AG08396 (cell line): ENCODE measurements at places on chromosomes 7 and 10.

DNA sequence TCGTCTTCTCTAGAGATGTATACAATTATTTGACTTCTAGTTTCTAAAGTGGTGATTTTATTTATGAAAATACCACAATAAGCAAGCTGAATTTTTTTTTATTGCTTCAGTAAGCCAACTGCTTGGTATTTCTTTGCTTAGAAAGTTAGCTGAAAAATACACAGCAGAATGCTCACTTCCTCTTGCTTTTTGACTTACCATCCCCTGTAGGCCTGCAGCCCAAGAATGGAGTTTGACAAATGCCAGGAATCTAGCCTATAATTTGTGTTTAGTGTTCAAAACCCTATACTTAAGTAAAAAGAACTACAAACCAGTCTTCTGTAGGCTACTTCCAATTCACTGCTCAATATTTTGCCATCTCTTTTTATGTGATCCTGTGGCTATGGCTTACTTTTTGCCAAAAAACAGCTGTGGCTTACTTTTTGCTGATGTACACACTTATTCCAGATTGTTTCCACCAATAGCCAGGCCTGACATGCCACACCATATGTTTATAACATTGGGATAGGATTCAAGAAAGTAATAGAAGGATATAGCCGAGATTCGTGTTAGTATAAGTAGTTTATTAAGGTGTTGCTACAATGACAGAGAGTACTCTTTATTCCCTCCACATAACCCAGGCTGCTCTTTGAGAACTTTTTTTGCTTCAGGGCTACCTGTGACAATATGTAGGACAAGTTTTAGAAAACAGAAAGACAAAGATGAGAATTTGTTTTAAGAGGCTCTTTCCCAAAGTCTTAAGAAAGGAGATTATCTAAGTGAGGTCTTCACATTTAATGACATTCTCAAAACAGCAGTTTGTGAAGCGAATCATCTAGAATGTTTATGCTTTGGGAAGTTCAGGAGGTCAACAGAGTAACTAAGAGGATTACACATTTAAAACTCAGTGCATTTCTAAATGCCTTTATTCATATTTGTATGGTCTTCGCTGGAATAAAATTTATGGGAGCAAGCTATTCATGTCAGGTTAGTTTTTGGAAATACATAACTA lies 263.9 kb upstream of the FZD1 start:
- DNase-seq = no peak

DNA sequence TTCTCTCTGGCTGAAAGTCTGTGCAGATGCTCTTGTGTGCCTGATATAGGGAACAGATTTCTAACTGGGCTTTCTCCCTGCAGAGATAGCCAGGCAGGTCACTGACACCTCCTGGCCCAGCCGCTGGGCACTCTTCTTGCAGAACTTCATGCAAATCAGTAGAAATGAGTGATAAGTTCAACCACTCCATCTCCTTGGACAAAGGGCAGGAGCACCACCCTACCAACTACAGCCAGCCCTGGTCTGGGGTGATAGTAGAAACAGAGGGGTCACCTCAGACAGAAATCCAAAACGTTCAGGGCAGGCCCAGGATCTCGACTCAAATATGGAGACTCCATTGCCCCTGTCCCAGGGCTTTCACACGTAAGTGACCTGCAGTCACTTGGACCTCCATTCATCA lies 917.8 kb upstream of the ZNF722 start:
- DNase-seq = no peak

DNA sequence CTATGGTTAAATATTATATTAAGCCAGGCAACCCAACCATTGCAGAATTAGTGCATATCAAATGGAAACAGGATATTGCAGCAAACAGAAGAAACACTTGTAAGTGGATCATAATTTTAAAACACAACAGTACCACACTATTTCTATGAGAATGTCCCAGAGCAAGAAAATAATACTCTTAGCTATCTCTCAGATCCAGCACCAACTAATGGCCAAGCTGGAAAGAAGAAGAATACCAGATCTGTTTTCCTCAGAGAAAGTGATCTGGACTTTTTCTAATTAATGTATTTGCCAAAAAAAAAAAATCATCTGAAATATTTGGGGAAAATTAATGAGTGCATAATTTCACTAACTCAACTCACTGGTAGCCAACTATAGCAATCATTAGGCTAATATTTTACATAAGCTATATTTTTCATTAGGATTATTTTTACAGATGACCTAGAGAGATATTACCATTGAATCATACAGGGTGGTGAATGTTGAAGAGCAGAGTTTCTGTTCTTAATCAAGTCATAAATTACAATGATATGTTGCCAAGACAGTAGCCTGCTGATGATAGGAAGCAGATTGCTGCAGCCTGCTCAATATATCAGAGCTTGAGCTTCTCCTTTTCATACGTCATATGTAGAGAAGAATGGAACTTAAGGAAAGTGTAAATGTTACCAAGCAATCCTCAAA lies 995.4 kb upstream of the LRRN3 start:
- no peak for DNase-seq

DNA sequence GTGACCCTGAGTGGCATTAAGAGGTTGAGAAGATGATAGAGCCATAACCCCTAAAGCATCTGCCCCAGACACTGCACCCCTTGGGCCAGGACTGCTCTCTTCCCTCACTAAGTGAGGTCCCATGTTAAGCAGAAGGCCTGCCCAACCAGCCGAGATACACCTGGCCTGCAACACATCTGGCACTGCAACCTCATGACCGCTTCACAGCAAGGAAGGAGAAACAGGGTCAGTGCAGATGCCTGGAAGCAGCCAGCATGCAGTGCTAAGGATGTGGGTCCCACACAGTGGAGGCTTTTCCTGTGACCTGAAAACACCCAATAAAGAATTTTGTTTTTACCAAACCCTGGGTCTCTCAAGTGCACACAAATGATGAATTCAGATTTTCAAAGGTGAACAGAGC lies 7.4 kb downstream of the NOD1 start:
- no peak for DNase-seq

DNA sequence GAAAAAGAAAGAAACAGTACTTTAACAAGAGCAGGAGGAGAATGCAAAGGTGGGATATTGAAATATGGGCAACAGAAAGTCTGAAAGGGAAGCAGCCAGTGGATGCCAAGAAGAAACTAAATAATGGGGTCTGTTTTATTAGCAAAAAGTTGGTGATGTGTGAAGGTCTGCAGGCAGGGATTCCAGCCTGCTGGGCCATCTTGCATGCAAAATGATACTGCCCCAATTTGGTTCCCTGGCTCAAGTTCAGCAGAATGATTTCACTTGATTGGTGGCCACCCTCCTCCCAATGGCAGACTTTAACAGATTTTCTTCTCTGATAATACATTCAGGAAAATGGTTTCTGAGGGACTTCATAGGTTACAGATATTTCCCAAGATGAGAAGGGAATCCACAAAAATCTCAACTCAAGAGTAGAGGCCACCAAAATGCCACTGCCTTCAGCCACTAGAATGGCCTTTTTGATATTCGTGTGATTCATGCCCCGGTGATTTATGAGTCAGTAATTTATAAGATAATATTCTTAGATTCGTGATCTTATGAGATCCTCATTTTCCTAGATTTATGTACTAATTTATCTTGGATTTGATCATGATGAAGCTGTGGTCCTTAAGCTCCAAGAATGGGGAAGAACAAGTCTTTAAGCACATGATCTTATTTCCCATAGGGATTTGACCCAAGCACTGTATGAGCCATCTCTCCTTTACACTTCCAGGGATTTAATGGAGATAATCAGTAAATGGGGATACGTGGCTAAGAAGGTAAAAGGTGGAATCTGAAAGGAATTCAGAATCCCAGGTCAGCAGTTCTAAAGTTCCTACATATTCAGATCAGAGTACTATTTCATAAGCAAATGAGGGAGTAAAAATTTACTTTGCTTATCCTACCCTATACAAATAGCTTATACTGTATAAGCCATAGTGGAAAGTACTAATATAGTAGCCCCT lies 32.3 kb upstream of the ADD3 start:
- DNase-seq = no peak

DNA sequence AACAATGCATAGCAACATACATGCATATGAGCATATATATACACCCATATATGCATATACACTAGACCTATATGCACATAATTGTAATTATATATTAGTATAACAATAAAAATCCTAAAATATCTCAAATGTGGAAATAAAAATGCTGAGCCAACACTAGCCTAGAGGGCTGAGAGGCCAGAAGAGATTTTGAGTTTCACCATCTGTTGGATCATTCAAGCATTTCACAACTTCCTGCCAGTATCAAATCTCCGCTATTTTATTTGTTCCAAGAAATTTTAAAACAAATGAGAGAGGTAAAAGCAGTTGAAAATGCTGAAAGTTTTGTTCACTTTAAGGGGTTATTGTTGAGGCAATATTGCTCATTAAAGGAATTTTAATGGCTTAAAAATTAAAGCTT lies 187.0 kb downstream of the PCDH15 start:
- no peak for DNase-seq

GRCh38 chr7:29084832-29085231 lies 61.5 kb downstream of the CPVL start:
- no peak for DNase-seq

DNA sequence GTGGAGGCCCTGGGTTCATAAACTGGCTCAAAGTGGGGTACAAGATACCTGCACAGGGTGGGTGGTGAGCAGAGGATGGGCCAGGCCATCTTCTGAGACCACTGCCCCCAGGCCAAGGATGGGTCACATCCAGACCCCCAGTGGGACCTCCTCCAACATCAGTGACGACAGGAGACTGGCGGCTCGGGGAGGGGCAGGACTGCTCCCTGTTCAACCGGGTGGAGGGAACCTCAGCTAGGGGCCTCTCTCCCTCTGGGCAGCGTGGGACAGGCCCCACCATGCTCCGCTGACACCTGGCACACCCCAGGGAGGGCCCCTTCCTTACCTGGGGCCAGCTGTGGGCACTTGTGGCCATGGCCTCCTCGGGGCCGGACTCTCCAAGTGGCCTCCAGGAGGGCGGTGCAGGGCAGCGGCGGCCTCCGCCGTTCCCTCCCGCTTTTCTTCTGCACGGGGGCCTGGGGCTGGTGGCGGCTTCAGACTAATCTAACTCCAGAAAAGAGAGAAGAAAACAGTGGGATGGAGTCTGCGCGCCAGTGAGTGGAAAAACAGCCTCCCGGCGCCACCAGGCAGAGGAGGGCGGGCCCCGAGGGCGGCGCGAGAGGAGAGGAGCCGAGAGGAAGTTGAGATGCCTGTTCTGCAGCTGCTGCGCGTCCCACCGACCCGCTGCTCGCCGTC lies at the start of gene CALHM2:
CALHM2 (minus strand) TSS at position 540 of the 675 bp plus-strand sequence. CDS start 2,429 bp downstream, outside the sequence.
- peak; percentile 90 for DNase-seq

DNA sequence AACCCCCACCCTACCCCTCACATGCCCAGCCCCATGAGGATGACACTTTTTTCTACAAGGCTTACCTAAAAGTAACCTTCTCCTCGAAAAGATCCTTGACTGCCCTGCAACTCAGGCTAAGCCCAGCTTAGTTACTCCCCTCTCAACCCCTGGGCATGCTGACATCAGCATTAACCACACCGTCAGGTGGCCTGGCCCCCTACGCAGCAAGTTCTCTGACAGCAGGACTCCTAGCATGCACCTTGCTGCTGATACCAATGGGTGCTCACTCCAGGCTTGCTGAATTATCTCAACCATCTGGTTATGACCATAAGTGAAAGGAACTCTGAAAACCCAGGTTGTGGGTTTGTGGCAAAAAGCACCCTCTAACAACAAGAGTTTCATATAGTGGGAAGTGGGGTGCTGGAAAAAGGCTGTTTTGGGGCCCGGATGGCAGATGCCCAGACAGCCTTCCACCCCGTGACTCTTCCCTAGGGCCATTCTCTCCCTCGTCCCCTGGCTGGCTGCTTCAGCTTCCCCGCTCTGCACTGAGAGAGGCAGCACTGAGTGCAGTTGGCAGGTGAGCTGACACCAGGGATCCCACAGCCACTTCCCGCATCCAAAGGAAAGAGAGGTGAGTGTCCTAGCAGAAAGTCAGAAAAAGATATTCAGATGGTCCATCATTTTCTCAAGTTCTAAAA lies 518.9 kb downstream of the KCNMA1 start:
- DNase-seq = no peak

DNA sequence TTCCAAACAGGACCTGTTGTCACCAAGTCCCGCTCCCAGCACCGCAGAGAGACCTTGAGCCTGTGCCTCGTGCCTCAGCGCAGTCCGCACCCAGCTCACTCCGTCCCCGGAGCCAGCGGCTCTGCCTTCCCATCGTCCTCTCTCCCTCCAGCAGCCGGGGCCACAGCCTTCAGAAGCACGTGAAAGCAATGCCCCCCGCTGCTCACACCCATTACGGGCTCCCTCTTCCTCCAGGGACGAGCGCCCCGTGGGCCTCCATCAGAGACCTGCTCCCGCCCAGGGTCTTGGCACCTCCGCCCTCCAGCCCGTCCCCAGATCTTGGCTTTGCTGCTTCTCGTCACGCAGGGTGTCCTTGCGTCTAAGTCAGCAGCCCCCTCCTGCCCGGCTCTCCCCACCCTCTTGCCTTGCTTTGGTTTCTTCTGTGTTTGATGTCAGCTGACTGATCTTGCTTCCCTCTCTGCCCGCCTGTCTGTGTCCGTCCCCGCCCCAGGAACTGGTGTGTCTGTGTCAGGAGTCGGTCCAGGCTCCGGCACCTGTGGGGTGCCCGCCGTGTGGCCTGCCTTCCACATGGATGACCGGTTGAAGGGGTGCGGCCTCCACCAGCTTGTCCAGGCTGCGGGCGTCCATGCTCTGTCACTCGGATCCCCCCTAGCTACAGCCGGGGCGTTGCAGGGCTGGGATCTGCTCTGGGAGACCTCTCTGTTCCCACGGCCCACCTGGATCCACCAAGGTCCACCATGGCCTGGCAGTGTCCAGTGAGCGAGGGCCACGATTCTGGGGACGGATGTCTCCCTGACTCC lies 61.9 kb downstream of the FOXL3 start:
- DNase-seq = no peak

GRCh38 chr7:25831062-25831691 lies 320.8 kb upstream of the NFE2L3 start:
- no peak for DNase-seq
